ENCODE measurements at places on chromosomes 11 and 22.

DNA sequence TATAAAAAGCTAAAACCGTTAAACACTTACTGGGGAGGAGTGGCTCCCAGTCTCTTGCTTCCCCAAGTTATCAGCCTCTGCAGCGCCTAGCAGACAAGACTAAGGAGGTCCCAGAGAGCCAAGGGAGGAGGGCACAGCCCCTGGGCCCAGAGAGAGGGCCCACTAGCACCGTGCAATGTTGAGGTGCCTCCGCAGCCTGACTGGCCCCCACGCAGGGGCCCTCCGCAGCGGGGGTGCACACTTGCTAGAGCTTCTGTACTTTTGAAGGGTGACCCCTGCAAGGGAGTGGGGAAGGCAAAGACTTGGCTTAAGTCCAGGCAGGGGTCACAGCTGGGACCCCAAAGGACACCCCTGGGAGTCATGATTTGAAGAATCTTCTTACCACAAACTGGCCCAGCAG is 98.0 kb downstream of the ADAMTS15 start:
- DNase-seq = no peak

- no peak for DNase-seq
These were observed 27.1 kb downstream of the BRD1 start for GRCh38 chr22:49800408-49801238.

GRCh38 chr11:117654281-117655255 is 142.4 kb downstream of the DSCAML1 start:
- no peak for DNase-seq

DNA sequence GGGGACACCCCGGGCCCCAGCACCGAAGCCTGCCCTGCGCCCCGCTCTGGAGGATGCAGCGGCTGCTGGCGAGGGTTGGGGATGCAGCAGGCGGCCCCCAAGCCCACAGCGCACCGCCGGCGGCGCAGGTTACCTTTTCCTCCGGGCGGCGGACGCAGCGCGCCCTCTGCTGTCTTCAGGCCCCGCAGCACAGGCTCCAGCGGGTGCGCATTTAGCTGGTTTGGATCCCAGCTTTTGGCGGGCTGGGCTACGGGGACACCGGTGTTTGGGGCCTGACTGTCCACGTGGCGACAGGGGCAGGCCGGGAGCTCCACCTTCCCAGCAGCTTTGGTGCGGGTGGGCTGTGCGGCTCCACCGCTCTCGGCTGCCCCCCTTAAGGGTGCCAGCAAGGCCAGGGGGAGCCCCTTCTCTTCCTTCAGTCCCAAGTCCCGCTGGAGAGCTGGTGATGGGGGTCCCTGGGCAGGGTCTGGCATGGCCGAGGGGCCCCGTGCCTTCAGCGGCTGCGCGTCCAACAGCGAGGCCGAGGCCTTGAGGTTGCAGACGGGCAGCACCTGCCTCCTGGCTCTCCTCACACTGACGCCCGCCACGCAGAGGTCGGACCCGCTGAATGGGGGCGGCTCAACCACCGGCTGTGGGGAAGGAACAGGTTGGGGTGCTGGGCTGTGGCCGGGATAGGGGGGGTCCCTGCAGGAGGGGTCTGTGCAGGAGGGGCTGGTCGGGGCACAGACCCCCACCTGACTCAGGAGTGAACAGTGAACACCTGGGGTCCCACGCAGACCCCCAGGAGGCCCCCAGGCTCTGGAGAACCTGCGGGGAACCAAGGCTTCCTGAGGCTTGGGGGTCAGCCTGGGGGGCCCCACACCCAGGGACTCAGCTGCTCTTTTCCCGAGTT is 18.0 kb upstream of the IL17REL start:
- DNase-seq = peak; percentile 66

GRCh38 chr11:79486242-79486984 is 45.6 kb upstream of the TENM4 start:
- no peak for DNase-seq

GRCh38 chr11:1949302-1949701 is 2.2 kb downstream of the MRPL23 start:
- no peak for DNase-seq

GRCh38 chr22:33715237-33715985 is 204.9 kb downstream of the LARGE1 start:
- DNase-seq = no peak

- DNase-seq = no peak
These were observed 2.6 kb upstream of the FADS3 start for GRCh38 chr11:61893981-61894380.

DNA sequence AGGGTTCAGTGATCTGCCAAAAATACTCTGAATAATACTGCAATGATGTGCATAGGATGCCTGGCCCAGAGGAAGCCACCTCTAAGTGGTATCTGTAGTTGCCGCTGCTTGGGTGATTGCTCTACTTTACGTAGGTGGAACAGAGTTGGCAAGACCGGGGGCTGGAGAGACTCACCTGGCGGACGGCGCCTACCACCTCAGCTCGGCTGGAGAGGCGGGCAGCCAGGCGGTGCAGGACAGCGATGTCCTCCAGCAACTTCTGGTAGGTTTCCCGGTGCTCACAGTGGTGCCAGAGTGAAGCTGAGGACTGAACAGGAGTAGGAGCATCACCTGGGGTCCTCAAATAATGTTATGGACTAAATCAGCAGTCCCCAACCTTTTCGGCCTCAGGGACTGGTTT is 34.5 kb upstream of the LYVE1 start:
- DNase-seq = no peak

GRCh38 chr11:66768818-66769217 is 39.8 kb upstream of the SPTBN2 start:
- no peak for DNase-seq

DNA sequence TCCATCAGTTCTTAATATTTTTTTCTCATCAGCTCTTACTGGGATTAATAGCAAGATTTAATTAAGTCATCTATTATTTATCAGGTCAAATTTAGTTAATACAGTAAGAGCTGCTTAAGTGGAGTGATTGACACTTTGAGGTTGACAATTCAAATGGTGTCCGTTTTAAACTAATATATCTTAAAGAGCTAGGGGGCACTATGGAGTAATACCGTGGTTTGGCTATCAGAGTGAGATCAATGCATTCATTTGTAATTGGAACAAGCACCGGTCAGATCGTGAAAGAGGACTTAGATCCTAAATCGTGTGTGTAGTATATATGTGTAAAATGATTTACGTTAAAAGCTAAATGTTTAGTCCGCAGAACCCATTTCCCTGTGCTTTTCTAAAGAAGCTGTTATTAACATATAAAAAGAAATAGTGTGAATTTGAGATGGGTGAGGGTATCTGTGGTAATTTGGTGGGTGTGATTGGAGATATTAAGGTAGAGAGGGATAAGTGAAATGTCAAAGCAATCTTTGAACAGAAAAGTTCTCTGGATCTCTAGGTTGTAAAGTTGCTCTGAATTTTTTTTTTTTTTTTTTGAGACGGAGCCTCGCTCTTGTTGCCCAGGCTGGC is 2.3 kb downstream of the SIK2 start:
- no peak for DNase-seq

DNA sequence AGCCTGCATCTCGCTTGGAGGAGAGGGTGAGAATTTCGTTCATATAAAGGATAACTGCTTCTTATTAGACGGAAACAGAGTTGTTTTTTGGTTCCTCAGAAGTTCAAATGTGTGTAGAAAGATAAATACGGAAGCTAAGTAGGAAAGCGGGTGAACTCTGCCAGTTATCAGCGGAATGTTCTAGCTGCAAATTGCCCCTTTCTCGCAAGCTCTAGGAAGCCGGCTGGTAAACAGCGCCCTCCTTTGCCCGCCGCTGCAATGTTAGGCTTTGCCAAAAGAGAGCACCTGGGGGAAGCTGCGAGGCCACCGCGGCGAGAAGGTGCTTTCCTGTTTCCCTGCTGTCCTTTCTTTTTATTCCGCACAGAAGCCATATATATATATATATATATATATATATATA is 67.0 kb downstream of the IGLL5 start:
- no peak for DNase-seq

GRCh38 chr22:37343348-37343747 is 61.0 kb downstream of the CYTH4 start:
- no peak for DNase-seq

GRCh38 chr11:57354699-57355098 is 16.5 kb downstream of the P2RX3 start:
- DNase-seq = no peak

DNA sequence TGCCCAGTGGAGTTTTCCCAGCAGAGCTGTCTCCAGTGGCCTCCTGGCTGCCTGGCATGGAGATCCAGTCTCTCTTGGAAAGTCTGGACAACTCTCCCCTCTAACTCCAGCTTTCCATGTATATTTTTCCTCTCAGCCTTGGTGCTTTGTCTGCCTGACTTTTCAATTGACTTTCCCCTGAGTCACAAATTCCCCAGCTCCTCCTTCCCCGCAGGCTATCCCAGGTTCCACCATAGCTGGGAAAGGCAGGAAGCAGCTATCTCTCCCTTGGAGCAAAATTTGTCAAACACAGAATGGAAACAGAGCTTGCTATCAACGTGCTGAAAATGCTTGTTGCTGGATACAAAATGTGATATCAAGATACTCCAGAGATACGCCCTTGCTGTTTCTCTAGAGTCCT is 384.8 kb downstream of the TMEM135 start:
- DNase-seq = no peak

GRCh38 chr22:33579448-33580093 is 340.7 kb downstream of the LARGE1 start:
- DNase-seq = peak; percentile 7

GRCh38 chr11:78667461-78667860 is 92.8 kb upstream of the NARS2 start:
- no peak for DNase-seq

DNA sequence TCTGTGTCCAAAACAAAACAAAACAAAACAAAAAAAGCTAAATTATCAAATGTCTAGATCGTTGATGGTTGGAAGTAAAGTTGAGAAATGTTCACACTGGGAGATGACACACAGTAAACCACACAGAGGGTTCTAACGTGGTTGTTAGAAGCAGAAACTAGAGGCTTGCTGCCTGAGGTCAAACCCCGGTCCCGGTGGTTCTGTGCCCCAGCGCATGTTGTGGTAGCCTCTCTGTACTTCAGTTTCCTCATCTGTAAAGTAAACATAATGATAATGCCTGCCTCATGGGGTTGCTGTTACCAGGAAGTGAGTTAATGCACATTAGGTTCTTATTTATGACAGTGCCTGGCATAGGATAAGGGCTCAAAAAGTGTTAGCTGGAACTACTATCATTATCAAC is 33.4 kb downstream of the PPARA start:
- DNase-seq = no peak

DNA sequence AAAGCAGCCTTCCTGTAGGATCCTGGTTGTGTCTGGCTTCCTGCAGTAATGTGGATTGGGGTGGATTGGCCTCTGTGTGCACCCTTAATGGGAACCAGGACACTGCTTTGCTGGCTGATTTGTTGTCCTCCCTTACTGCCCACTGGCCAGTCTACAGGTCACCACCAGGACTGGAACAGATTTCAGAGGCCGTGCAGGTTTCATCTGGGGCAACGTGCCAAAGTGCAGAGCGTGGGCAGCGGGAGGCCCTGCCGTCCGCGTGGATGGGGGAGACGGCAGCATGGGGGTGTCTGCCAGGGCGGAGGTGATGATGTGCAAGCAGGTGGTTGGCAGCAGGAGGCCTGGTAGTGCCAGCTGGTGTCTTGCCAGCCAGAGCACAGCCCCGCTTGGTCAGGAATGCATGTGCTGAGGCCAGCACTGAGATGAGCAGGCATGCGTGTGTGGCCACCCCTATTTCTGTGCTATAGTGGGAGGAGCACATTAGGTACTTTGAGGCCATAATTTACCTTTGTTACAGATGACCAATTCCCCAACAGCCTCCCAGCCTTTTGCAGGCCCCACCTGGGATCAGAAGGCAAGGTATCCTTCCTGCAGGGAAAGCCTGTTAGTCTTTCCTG is 24.3 kb downstream of the BCR start:
- no peak for DNase-seq

GRCh38 chr11:12737024-12737423 is 62.8 kb downstream of the TEAD1 start:
- no peak for DNase-seq

DNA sequence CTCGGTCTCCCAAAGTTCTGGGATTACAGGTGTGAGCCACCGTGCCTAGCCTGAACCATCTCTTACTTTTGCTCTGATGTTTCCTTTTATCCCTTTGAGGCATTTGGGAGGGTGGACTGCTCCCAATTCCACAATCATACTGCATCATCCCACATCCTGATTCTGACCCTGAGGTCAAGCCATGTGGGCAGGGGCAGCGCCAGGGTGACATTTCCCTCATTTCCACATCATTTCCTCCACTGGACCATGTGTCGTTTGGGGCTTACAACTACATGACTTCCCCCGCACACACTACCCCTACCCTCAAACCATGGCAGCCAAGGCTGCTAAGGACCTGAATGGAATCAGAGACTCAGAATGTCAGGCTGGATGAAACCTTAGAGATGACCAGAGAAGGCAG is 26.4 kb upstream of the ZBTB16 start:
- DNase-seq = no peak

- DNase-seq = no peak
These were observed 38.8 kb upstream of the TOLLIP start for GRCh38 chr11:1348146-1348795.

GRCh38 chr11:72815110-72815618 is 953 bp downstream of the ATG16L2 start:
- no peak for DNase-seq

- DNase-seq = no peak
These were observed 3.4 kb downstream of the KCNK7 start for GRCh38 chr11:65591939-65592857.

DNA sequence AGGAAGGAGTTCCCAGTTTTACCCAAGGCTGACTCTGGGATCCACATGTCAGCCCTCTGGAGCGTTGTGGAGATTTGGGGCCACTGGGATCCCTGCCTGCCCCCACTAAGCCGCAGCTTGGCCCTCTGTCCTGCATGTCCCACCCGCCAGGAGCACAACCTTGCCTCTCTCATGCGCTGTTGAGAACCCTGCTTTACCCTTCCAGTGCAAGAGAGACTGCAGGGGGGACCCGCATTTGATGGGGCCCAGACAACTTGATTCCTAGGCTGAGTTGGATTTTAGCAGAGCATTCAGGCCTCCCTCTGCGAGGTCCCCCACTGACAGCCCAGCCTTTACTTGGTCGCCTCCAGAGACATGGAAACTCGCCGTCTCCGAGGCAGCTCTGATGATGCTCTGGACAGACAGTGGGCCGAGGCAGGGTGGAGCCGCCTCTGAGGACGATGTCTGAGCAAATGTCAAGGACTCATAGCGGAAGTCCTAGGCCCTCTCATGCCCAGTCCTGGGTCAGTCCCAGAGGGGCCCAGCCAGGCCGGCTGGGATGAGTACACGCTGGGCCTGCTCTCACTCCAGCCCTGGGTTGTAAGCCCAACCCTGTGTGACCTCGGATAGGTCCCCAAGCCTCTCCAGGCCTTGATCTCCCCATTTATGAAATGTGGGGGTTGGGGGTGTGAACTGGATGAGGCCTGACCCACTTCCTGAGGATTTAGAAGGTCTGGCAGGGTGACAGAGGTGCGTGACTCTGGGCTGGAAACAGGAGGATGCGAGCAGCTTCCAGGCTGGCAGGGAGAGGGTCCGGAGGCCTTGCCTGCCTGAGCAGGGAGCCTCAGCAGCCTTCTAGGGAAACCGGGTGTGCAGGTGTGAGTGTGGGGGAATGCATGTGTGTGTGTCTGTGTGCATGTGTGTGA is 630 bp downstream of the CD5 start:
- no peak for DNase-seq

DNA sequence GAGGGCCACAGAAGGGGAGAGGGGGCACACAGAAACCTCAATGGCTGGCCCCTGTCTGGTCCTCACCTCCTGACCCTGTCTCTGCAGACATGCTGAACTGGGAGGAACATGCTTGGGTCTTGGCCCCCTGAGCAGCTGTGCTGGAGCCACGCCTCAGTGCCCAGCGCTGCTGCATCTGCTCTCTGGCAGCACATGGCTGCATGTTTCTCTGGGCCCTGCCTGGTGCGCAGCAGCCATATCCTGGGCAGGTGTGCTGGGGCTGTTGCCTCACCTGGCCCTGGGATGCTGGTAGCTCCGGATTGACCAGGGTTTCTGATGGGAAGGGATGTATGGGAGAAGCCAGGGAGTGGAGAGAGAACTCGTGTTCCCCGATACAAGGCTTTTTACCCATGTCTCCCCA is 248.0 kb downstream of the ST3GAL4 start:
- no peak for DNase-seq
